Sigmoid colon (tissue), 7 donors: ENCODE measurements at places on chromosomes 3 and 15.

DNA sequence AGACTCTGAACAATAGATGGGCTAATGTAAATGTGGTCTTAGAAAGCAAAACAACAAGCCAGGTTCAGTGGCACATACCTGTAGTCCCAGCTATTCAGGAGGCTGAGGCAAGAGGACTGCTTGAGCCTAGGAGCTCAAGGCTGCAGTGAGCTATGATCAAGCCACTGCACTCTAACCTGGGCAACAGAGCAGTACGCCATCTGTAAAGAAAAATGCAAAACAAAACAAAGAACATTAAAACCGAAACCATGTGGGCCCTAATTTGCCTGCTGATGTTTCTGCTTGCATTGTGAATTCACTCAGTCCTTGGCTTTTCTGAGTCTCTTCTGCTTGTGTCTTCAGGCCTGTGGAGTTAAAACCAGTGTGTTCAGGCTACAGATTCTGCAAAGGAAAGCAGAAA is 56.7 kb downstream of the CCNL1 start:
- no peak for DNase-seq

- DNase-seq: no peak
These were observed 69.1 kb upstream of the SEC13 start for GRCh38 chr3:10389995-10390394.

- DNase-seq: no peak
These were observed 5.9 kb upstream of the NGRN start for GRCh38 chr15:90259524-90259923.

DNA sequence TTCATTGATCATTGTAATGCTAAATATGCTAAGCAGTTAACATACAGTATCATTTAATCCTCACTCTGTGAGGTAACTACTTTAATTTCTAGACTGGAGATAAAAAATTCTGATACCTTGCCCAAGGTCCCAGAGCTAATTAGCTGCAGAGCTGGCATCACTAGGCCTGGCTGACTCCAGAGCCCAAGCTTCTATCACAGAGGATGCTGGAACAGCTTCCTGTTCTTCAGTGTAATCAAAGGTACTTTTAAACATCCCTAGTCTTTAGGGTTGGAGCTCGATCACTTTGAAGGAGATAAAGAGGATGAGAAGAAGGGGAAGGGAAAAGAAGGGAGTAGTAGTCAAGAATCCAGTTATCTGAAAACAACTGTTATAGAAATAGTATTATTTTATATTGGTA is 37.1 kb upstream of the BOC start:
- DNase-seq: no peak

GRCh38 chr3:123050666-123051065 is 16.2 kb upstream of the PDIA5 start:
- DNase-seq: no peak

GRCh38 chr3:177904621-177905020 is 631.6 kb upstream of the KCNMB2 start:
- no peak for DNase-seq

DNA sequence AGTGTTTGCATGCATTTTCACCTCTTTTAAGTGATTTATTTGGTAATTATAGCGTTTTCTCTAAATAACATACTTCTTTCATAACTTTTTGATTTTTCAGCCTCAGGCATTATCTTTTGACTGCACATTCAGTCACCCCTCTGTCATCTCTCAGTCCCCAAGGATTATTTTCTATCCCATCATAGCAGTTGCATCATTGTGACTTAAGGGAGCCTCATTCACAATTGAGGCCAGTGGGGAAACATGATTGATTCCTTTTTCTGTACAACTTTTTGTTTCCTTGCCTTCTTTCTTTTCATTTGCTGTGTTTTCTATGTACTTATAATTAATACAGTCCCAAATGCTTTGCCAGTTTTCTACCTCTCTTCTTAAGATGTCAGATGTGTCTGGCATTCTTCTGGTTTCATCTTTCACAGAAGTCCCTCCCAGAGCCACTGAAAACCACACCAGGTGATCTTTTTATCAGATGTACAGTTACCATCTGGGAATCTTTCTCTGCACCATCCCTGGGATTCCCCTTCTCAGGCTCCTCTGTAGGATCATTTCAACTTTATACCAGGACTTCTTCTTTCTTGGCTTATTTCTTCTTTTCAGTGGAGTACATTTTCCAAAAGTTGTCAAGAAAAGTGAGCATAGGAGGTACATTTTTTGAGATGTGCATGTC is 151.4 kb downstream of the RAP2B start:
- no peak for DNase-seq

DNA sequence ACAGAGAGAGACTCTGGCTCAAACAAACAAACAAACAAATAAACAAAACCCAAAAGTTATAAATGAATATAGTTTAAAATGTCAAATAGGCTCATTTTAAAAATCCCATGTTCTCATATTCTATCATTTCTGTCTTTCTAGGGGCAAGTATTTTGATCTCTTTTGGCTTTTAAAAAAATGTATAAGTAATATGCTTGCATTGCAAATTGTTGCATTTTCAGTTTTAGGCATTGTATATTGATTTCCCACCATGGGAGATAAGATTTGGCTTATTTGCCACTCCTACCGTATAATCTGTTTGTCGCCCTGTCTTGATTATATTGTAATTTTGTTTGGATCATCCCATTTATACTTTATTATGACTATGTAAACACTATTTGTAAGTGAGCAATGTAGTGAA is 70.6 kb downstream of the PIAS1 start:
- no peak for DNase-seq

GRCh38 chr3:111947231-111947630 is 31.6 kb upstream of the ABHD10 start:
- DNase-seq: no peak

- DNase-seq: no peak
These were observed 191.9 kb upstream of the TSC22D2 start for GRCh38 chr3:150216041-150216811.

DNA sequence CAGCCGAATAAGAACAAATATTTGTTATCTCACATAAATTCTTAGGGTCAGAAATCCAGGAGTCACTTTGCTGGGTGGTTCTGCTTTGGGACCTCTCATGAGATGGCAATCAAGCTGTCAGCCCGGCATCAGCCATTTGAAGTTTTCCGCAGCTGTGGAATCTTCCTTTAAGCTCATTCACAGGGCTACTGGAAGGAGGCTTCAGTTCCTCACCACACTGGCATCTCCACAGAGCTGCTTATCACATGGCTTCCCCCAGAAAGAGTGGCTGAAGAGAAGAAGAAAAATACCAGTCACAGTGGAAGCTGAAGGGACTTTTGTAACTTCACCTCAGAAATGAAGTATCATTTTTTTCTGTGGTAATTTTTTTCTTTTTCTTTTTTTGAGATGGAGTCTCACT is 267.7 kb downstream of the CHL1 start:
- DNase-seq: no peak

GRCh38 chr3:159882367-159882766 is 106.3 kb upstream of the IL12A start:
- no peak for DNase-seq

DNA sequence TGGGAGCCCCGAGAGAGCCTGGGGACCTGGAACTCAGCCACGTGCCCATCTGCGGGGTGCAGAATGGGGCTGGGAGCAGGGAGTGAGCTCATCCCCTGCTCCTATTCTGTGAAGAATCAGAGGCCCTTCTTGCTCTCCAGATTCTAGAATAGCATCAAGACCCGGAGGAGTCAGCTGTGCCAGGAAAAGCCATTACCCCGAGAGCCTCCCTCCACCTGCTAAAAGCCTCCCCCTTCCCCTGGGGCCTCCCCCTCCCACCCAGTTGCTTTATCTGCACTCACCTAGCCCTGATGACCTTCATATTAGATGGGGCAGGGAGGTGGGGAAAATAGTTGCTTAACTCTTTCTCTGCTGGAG is 23.1 kb downstream of the CCDC33 start:
- DNase-seq: no peak

- no peak for DNase-seq
These were observed 117.5 kb downstream of the ANXA2 start for GRCh38 chr15:60280259-60280658.

DNA sequence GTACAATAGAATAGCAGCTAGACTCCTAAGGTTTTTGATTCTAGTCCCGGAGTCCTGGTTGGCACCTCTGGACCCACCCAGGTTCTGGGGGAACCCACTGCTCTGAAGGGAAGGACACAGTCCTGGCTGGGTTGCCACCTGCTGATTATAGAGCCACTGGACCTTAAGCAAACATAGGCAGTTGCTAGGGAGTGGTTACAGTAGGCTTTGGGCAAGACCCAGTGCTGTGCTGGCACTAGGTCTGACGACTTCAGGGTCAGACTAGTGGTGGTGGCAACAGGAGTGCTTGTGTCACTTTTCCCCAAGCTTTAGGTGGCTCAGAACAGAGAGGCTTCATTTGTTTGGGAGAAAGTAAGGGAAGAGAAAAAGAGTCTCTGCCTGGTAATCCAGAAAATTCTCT is 109.8 kb upstream of the C3orf80 start:
- no peak for DNase-seq

DNA sequence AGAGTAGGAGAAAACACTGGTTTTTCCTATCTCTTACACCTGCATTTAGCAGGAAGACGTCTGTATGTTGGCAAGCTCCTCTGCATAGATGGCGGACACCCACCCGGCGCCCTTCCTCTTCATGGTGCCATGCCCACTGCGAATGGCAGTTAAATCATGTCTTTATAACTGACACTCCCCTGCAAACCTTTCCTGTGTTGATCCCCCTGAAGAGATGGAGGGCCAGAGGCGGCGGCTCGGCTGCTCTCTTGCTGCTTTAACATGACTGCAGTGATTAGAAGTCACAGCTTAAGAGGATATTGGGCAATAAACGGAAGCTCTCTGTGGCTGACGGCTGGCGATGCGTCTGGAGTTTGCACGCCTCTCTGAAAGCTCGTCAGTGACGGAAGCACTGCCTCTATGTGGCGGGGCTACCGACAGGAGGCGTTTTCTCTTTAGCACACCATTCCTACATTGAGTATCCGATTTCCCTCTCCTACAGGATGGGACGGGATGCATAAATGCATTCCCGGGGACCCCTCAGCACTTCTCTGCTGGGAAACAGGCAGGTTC is 25.5 kb upstream of the SNRPA1 start:
- DNase-seq: peak; percentile 79

DNA sequence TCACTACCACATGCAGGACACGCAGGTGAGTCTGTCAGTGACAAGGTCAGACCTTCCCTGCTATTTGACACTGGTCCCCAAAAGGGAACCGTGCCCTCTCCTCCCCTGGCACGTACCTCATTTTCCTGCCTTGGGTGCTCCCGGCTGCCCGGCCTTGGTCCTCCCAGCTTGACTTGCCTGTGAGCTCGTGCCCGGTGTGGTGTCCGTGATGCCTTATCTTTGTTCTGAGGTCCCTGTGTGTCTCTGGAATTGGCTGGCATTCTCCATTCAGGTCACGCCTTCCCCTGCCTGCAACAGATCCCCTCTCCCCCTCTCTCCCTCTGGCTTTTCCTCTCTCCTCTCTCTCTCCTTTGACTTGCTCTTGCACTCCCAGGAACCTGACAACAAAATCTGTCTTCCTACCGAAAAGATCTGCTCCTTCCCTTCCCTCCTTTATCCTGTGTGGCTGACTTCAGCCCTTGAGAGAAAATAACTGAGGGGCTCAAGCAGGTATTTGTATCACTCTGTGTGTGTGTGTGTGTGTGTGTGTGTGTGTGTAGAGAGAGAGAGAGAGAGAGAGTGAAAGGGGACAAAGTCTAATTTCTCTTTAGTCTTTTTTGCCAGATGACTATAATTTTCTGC is at the start of gene MASP1:
Gene MASP1, minus strand, starts transcription at position 226 of the 621 bp plus-strand sequence. Its CDS starts 105 bp downstream, at position 121.
- no peak for DNase-seq

DNA sequence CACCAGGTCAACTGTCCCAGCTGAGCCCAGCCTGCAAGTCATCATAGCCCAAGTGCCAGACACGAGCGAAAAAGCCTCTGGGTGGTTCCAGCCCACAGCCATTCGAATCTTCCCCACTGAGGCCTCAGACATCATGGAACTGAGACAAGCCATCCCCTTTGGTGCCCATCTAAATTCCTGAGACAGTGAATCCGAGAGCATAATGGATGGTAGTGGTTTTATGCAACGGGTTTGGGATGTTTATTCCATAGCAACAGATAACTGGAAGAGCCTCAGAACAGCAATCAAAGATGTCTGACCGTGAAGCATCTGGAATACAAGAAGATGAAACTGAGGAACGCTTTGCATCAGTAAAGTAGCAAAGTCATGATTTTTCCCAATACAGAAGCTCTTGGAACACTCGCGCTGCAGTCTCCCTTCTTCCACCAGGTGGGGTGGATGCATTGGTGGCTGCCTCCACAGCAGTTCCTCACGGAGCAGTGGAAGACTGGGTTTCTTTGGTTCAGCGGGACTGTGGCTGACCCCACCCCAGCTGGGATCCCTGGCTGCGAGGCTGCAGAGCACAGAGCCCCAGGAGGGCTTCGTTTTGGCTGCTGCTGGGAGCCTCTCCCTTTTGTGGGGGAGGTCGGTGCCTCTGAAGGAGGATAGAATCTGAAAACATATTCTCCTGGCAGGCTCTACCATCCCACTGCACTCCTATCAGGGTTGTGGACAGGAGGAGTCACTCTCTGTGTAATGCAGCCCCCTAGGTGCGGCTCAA is 26.4 kb upstream of the PDE8A start:
- peak; percentile 87 for DNase-seq

DNA sequence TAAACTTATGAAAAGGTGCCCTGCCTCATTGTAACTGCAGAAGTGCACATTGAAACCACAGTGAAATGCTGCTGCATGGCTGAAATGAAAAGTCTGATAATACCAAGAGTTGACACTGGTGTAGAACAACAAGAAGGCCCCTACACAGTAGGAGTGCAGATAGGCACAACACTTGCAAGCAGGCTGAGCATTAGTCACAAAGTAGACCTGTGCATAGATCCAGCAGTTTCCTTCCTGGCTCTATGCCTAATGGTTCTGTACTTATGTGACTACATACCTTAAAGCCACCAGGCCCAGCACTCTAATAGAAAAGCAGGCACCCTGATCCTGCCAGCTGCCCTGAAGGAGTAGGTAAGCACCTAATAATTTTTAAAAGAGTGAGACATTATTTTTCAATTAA is 41.8 kb downstream of the PRR23E start:
- DNase-seq: no peak
